Endothelial cell of umbilical vein (primary cell): ENCODE measurements at places on chromosomes 16 and 17.

GRCh38 chr16:1972490-1972877 lies 631 bp downstream of the TBL3 start:
- peaks cover 4% of the 10 kb centered on the region for H3K4me1 ChIP-seq
- no peaks in the 10 kb centered on the region for H3K27me3 ChIP-seq
- H3K4me3 ChIP-seq = peak overlapping the region; percentile 62
- H3K36me3 ChIP-seq = peaks cover 28% of the 10 kb centered on the region

DNA sequence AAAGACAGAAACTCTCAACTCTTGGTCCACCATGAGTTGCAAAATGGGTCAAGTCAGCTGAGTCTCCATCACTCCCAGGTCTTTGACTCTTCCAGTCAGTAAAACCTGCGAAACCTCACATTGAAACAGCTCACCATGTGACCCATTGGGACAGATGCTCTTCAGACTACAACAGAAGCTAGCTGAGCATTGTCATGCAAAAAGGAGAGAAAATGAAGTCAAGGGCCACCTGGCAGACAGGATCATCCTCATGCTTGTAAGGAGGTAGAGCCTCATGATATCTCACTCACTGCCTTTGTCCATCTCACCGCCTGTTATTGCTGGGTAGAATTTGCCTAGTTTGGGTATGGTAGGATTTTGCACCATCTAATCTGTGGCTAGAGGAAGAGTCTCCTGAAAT lies 50.2 kb downstream of the MAF start:
- no peak for DNase-seq
- H3K27ac ChIP-seq = no peak overlapping the region
- H3K36me3 ChIP-seq = no peaks in the 10 kb centered on the region
- no peak overlapping the region for H3K4me3 ChIP-seq
- no peaks in the 10 kb centered on the region for H3K27me3 ChIP-seq

DNA sequence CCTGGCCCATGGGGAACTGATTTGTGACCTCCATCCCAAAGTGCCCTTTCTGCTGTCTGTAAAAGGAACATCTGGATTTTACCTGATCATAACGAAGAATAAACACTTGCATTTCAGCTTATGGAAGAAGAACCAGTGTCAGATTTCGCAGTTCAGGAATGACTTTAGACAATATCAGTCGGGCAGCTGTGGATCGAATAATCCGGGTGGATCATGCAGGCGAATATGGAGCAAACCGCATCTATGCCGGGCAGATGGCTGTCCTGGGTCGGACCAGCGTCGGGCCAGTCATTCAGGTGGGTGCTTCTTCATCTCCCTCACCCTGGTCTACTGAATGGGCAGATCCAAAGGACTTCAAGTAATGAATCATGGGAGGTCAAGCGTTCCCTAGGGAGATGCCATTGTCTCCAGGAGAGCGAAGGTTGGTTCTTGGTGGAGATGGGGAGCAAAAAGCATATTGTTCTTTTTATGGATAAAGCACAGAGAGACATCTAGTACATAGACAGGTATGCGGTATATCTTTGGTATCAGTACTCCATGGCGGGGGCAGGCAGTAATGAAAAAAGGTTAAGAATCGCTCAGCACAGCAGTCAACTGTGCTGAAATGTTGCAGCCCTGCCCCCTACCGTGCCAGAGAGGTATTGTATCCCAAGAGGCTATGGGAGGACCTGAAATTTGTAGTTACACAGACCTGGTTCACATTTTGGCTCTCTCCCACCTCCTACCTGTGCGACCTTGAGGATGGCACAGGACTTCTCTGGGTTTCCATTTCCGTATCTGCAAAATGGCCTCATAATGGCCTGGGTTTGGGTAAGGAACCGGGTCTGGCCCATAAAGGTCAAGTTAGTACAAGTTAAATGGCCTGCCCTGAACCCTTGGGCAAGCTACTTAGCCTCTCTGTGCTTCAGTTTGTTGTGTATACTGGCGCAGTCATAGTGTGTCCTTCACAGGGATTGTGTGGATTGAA lies 4.7 kb downstream of the COQ7 start:
- H3K36me3 ChIP-seq = peaks cover 4% of the 10 kb centered on the region
- DNase-seq = peak; percentile 70
- H3K4me3 ChIP-seq = no peak overlapping the region
- no peaks in the 10 kb centered on the region for H3K27me3 ChIP-seq
- H3K27ac ChIP-seq = no peak overlapping the region
- H3K4me1 ChIP-seq = peaks cover 6% of the 10 kb centered on the region

GRCh38 chr17:65163990-65164495 lies 26.9 kb downstream of the RGS9 start:
- no peaks in the 10 kb centered on the region for H3K27me3 ChIP-seq
- H3K36me3 ChIP-seq = no peaks in the 10 kb centered on the region
- H3K27ac ChIP-seq = no peak overlapping the region
